AG09309 (cell line): ENCODE measurements at places on chromosomes 16 and 17.

- no peak for DNase-seq
These were observed 255.4 kb downstream of the PHKB start for GRCh38 chr16:47716571-47716970.

DNA sequence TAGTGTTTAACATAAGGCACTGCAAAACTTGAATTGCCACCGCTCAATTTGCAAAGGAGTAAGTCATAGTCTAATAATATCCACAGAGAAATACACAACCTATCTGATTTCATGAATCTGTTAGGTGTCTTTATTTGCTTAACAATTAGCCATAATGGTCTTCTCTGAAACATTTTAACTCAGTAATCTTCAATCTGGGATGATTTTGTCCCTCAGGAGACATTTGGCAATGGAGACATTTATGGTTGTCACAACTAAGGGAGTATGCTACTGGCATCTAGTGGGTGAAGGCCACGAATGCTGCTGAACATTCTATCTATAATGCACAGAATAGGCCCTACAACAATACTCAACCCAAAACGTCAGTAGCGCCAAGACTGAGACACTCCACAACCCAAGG is 4.3 kb downstream of the UBE2G1 start:
- DNase-seq = no peak

DNA sequence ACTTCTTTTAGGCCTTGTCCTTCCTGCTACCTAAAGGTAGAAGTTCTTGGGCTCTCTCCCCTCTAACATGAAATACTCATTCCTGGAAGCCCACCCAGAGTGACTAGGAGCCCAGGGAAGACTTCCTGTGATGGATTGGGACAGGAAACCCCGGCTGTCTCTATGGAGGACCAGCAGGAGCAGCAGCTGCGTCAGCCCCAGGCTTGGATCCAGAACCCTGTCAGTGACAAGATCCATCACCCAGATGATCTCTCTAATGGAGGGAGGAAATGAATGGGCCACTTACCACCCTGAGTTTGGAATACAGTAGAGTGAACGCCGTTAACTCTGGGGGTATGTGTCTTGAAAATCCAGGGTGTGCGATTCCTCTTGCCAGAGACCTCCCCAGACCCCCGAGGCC is 195.7 kb upstream of the WSCD1 start:
- DNase-seq = no peak

- DNase-seq = peak; percentile 4
These were observed 2.3 kb downstream of the RPUSD1 start for GRCh38 chr16:785563-786535.

GRCh38 chr16:48246066-48246465 is 1.3 kb downstream of the ABCC11 start:
- DNase-seq = no peak

GRCh38 chr16:47197536-47198179 is 53.9 kb upstream of the NETO2 start:
- peak; percentile 1 for DNase-seq
